GM23248 (cell line): ENCODE measurements at places on chromosomes 5 and 9. TPM values are rescaled to one million over a fixed set of nuclear protein-coding genes. Genes with fewer than 3 reads are reported as not detected.
A peak's percentile ranks its signal among the peaks of the same experiment; 100 is the strongest.

GRCh38 chr5:147966829-147967228 is 60.5 kb upstream of the C5orf46 start:
- DNase-seq: no peak
- H3K36me3 ChIP-seq: no peaks in the 10 kb centered on the region
- no peak overlapping the region for H3K27ac ChIP-seq

DNA sequence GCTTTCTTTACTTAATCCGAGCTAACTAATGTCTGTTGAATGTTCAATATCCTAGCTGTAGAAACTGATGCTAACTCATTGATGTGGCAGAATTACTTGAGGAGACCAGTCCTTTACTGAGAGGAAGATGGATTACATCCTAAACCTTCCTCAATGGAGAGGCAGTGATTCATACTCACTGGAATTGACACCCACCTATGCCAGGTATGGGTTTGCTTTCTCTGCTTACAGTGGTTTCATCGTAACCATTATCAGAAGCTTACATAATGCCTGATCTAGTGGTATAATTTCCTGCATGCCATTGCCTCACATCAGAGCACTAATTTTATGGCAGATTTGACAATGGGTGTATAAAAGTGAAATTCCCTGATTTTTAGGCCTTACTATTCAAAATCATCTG is 384.7 kb downstream of the ANXA1 start:
- H3K27ac ChIP-seq: no peak overlapping the region
- no peaks in the 10 kb centered on the region for H3K27me3 ChIP-seq
- H3K4me3 ChIP-seq: no peak overlapping the region
- no peaks in the 10 kb centered on the region for H3K36me3 ChIP-seq

DNA sequence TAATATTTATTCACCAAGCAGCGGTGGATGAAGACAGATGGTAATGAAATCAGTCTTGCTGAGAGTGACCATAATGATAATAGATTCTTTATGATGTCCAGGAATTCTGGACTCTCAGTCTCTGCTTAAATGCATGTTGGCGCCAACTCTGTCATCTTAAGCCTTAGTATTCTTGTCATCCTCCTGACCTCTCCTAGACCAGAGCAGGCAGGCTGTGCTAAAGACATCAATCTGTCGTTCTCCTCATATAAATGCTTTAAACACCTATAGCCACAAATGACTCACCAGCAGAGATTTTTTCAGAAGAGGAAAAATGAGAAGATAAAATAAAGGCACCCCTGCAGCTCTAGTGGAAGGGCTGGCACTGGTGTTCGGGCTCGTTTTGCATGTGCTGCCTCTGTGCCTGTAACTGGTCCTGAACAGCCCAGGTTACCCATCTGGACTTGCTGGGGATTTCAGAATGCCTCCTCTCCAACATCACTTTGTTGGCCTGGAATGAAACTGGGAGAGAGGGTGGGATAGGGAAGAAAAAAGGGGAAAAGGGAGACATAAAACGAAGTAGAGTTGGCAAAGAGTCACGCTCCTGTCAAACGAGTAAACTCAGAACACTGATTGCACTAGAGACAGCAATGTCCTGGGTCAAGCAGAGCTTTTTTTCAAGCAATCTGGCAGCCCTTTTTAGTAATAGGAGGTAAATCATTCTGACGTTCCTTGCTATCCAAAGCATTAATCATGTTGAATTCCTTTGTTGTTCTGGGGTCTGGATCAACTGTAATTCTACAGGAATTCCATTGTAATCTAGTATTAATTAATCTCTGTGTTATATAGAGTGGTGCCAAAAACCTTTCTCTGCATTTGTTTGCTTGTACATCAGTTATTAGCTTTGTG is 195.5 kb upstream of the CLINT1 start:
- H3K4me1 ChIP-seq: peaks cover 47% of the 10 kb centered on the region
- no peaks in the 10 kb centered on the region for H3K27me3 ChIP-seq
- H3K27ac ChIP-seq: no peak overlapping the region
- 0 out of 2 replicates have a peak overlapping the region, but pooled peaks have one; percentile 5 for H3K4me3 ChIP-seq
- peak; percentile 65 for DNase-seq
- no peaks in the 10 kb centered on the region for H3K36me3 ChIP-seq

- H3K4me1 ChIP-seq: no peaks in the 10 kb centered on the region
- H3K36me3 ChIP-seq: no peaks in the 10 kb centered on the region
- no peaks in the 10 kb centered on the region for H3K27me3 ChIP-seq
These were observed 793.3 kb downstream of the SEMA5A start for GRCh38 chr5:8752595-8752994.

- DNase-seq: peak; percentile 91
- no peaks in the 10 kb centered on the region for H3K36me3 ChIP-seq
- H3K27ac ChIP-seq: no peak overlapping the region
These were observed 122.4 kb upstream of the NR5A1 start for GRCh38 chr9:124629600-124629999.

The PCDHB16 gene
- 4.2 and 5.1 TPM in 2 replicates for total RNA-seq

GRCh38 chr5:14364096-14364495 is 217.5 kb upstream of the OTULINL start:
- no peaks in the 10 kb centered on the region for H3K4me1 ChIP-seq
- peaks cover 94% of the 10 kb centered on the region for H3K36me3 ChIP-seq

The PLPP7 gene
- 0.13 and 0.32 TPM in 2 replicates for total RNA-seq

GRCh38 chr5:159581502-159582249 is 251.4 kb upstream of the IL12B start:
- no peaks in the 10 kb centered on the region for H3K36me3 ChIP-seq
- no peaks in the 10 kb centered on the region for H3K27me3 ChIP-seq
- H3K4me1 ChIP-seq: peaks cover 22% of the 10 kb centered on the region

The ACOT12 gene
- total RNA-seq: not detected in 2 replicates

DNA sequence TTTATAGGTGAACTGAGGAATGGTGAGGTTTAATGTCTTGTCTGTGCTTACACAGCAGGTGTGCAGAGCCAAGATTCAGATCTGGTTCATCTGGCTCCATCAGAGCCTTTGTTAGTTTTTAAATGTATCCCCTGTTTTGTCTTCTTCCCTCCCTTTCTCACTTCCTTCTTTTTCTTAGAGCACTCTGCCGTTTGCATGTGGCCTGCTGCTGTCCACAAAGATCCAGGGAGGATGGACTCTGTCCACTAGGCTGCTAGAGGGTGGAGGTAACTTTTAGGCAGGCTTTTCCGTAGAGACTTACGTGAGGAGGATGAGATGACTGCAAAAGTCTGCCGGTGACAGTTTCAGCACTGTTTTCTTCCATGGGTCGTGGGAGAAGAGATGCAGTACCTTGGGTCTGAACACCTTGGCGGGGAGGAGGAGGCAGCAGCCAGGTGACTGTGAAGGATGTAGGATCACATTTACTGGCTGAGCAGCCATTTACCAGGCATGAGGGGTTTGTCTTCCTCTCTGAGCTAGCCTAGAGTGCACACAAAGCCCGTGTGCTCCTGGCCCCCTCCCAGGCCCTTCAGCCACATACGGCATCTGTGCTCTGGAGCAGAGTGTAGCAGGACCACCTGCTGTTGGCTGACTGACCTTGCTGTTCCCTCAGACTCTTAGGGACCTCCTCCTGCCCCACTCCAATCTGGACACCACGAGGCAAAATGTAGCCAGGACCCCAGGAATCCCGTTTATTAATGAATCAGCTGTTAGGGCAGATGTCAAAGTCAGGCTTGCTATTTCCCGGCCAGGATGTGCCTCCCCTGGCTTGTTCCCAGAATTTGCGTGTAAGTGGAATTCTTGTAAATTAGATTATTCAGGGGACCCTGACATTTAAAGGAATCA is 1.8 kb downstream of the NTMT1 start:
- 0 out of 2 replicates have a peak, but pooled peaks cover 3% of the 10 kb centered on the region for H3K36me3 ChIP-seq
- H3K4me1 ChIP-seq: peaks cover 54% of the 10 kb centered on the region
- peak overlapping the region; percentile 85 for H3K4me3 ChIP-seq
- peak overlapping the region; percentile 96 for H3K27ac ChIP-seq

DNA sequence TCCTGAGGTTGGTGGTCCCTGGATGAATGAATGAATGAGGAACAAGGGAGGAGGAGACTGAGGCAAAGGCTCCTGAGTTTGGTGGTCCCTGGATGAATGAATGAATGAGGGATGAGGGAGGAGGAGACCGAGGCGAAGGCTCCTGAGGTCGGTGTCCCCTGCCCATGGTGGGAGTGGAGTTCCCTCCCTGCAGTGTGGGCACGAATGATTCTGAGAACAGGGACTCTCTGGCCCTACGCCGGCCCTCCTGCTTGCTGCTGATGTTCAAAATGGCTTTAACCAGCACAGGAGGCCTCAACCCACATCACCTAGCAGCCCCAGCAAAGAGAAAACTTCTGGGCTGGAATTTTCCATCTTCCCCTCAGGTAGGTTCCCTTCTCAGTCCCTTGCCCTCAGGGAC is 377.8 kb downstream of the IRX2 start:
- H3K27me3 ChIP-seq: no peaks in the 10 kb centered on the region
- H3K36me3 ChIP-seq: no peaks in the 10 kb centered on the region
- no peak overlapping the region for H3K4me3 ChIP-seq
- no peaks in the 10 kb centered on the region for H3K4me1 ChIP-seq
- H3K27ac ChIP-seq: no peak overlapping the region

- H3K4me3 ChIP-seq: peak overlapping the region; percentile 49
- peak; percentile 89 for DNase-seq
- no peaks in the 10 kb centered on the region for H3K27me3 ChIP-seq
- H3K4me1 ChIP-seq: peaks cover 25% of the 10 kb centered on the region
These were observed 267.0 kb downstream of the EBF1 start for GRCh38 chr5:158832731-158833130.

- H3K36me3 ChIP-seq: no peaks in the 10 kb centered on the region
- peaks cover 22% of the 10 kb centered on the region for H3K4me1 ChIP-seq
- H3K27me3 ChIP-seq: no peaks in the 10 kb centered on the region
- H3K4me3 ChIP-seq: no peak overlapping the region
- no peak overlapping the region for H3K27ac ChIP-seq
These were observed 58.8 kb upstream of the MAMDC2 start for GRCh38 chr9:69984831-69985230.

GRCh38 chr5:180704362-180704761 is 35.5 kb downstream of the OR2Y1 start:
- DNase-seq: peak; percentile 7
- H3K36me3 ChIP-seq: no peaks in the 10 kb centered on the region
- no peaks in the 10 kb centered on the region for H3K4me1 ChIP-seq
- H3K4me3 ChIP-seq: no peak overlapping the region
- no peak overlapping the region for H3K27ac ChIP-seq
- peaks cover 2% of the 10 kb centered on the region; the same call in 1 of the 2 replicates for H3K27me3 ChIP-seq

The S1PR3 gene
- 15.8 and 16.9 TPM in 2 replicates for total RNA-seq

The RAI14 gene
- 120 and 124 TPM in 2 replicates for total RNA-seq

DNA sequence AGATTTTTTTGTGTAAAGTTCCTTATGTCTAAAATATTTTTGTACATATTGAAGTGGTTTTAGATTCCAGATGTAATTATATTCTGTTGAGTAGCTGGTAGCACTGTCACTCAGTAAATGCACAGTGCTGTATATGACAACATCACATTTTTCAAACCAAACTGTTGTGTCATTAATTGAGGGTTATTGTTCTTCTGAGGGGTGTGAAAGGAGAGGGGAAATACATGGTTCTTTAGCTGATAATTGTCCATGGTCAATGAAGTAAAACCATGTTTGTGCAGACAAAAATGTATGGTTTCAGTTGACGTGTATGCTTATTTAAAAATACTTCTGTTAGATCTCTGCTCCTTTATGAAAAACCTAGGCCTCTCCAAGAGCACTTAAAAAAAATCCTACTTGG is 3.3 kb downstream of the ZNF462 start:
- peaks cover 21% of the 10 kb centered on the region for H3K4me1 ChIP-seq
- no peak overlapping the region for H3K4me3 ChIP-seq
- H3K36me3 ChIP-seq: no peaks in the 10 kb centered on the region
- H3K27me3 ChIP-seq: no peaks in the 10 kb centered on the region
- no peak for DNase-seq

The SLC6A7 gene
- total RNA-seq: not detected in 2 replicates

The NRG2 gene
- total RNA-seq: not detected in 2 replicates

The LRRC19 gene
- not detected in 2 replicates for total RNA-seq

DNA sequence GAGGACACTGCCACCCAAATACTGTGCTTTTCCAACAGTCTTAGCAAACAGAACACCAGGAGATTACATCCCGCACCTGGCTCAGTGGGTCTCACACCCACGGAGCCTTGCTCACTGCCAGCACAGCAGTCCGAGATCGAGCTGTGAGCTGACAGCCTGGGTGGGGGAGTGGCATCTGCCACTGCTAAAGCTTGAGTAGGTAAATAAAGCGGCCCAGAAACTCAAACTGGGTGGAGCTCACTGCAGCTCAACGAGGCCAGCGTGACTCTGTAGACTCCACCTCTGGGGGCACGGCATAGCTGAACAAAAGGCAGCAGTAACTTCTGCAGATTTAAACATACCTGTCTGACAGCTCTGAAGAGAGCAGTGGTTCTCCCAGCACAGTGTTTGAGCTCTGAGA is 28.8 kb downstream of the EPB41L4A start:
- H3K4me1 ChIP-seq: no peaks in the 10 kb centered on the region
- H3K27me3 ChIP-seq: no peaks in the 10 kb centered on the region; the same call in 1 of the 2 replicates
- DNase-seq: no peak
- no peak overlapping the region for H3K27ac ChIP-seq
- H3K36me3 ChIP-seq: no peaks in the 10 kb centered on the region

The TLX3 gene
- total RNA-seq: not detected in 2 replicates

The SAXO1 gene
- not detected in 2 replicates for total RNA-seq

DNA sequence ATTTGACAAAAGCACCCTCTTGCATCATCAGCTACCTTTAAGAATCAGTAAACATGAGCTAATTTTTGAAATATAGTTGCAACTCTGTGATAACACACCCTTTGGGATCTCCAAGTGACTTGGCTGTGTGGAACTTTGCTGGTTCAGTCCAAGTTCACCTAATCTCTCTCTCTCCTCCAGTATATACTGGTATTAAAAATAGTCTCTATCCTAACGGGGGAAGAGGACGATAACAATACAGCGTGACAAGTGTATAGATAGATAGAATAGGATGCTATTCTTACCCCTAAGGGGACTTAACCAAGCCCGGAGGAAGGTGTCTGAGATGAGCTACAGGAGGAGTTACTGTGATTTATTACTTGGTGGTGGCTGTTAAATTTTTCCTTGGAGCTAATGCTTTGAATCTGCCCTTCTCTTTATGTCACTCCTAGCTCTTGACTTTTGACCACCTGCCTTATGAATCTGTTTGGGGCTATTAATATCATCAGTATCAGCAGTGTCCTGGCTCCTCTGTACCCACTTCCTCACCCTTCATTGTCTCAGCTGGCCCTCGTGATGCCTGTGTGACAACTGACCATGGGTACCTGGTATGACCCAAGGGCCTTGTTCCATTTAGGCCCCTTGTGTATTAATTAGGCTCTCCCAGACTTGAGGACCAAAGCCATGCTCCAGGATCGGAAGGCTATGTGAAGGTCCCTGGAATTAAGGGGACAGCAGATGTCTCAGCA is 223.9 kb downstream of the SREK1 start:
- peaks cover 18% of the 10 kb centered on the region for H3K27me3 ChIP-seq
- DNase-seq: no peak
- no peak overlapping the region for H3K4me3 ChIP-seq
- no peaks in the 10 kb centered on the region for H3K36me3 ChIP-seq

- H3K4me1 ChIP-seq: peaks cover 14% of the 10 kb centered on the region
- peak overlapping the region; percentile 99 for H3K4me3 ChIP-seq
- peak; percentile 40 for DNase-seq
- H3K27ac ChIP-seq: peak overlapping the region; percentile 88
- peaks cover 42% of the 10 kb centered on the region for H3K36me3 ChIP-seq
These were observed 1.3 kb downstream of the MED10 start for GRCh38 chr5:6376974-6377520.

GRCh38 chr9:33934188-33934878 is 114.4 kb downstream of the UBAP2 start:
- no peaks in the 10 kb centered on the region for H3K4me1 ChIP-seq
- no peaks in the 10 kb centered on the region for H3K27me3 ChIP-seq
- H3K36me3 ChIP-seq: peaks cover 35% of the 10 kb centered on the region
- DNase-seq: no peak
- no peak overlapping the region for H3K4me3 ChIP-seq
